ENCODE measurements at places on chromosomes 16 and 17.
A peak's percentile ranks its signal among the peaks of the same experiment; 100 is the strongest.

DNA sequence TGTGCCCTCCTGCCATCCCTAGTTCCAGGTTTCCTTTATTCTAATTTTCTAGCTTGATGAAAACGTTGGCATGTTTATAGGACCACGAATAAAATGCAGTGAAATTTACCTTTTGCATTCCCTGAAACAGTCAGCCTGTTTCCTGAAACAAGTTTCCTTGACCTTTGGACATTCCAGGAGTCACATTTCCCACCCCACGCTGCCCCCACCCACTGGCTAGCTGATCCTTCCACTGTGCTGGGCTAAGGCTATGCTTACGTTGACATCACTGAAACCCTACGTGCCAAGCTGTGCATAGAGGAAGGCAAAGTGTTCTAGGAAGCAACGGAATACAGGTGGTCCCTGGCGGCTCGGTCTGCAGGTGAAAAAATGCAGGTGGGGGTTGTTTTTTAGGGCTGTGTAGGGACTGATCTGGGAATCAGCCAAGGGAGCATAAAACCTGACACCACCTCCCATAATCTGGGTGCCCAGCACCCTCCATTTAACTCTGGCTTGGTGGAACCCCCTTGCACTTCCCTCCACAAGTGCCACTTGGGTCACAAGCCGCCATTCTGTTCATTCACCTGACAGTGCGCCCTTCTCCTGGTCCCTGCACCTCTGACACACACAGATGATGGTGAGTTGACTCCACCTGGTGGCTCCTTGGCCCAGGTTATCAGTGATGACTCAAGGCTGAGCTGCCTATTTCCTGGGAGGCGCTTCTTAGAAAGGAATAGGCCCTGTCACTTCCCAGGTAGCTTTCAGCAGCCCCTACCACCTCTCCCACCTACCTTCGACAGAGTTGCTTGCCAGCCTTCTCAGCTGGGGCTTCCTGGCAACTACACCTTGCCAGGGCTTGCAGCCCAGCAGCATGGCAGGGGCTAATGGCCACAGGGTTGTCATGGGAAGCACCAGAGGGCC lies 83.7 kb downstream of the N4BP1 start:
- no peak for DNase-seq

- no peak for DNase-seq
Observed at GRCh38 chr16:77724174-77724573, 1.9 kb downstream of the NUDT7 start.

DNA sequence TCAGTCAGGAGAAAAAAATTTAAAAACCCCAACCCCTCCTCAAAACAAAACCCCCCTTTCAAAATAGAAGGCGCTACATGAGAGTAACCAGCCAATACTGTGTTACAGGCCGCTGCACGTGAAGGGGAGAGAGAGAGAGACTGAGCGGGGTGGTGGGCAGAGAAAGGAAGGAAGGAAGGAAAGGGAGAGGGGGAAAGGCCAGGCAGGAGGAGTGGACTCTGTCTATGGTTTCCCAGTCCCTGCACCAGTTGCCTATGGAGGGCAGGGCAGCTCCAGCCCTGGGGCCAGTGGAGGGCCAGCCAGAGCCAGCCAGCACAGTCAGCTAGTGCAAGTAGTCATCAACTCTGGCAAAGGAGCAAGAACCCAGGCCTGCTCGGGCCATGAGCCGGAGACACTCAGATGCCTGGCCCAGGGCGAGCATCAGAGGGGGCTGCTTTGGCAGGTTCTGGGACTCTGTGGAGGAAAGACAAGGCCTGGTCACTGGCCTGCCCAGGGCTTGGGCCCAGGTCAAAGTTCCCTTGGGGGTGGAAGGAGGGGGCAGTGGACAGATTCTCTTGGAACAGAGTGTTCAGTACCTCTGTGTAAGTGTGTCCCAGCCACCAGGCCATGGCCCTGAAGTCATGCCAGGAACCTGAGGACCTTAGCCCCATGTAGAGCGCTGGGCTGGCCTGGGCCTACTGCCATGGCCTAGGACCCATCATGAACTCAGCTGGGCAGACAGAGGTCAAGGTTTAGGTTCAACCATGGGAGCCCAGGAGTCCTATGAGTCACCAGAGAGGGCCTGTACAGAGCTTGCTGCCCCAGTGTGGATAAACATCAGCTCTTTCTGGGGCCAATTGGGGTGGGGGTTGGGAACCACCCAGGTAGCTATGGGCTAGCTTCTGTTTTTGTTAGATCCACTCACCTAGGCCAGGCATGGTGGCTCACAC lies 7.3 kb upstream of the GFOD2 start:
- DNase-seq, result no peak

- DNase-seq, result no peak
Observed at GRCh38 chr16:56436258-56436657, 10.9 kb upstream of the AMFR start.

DNA sequence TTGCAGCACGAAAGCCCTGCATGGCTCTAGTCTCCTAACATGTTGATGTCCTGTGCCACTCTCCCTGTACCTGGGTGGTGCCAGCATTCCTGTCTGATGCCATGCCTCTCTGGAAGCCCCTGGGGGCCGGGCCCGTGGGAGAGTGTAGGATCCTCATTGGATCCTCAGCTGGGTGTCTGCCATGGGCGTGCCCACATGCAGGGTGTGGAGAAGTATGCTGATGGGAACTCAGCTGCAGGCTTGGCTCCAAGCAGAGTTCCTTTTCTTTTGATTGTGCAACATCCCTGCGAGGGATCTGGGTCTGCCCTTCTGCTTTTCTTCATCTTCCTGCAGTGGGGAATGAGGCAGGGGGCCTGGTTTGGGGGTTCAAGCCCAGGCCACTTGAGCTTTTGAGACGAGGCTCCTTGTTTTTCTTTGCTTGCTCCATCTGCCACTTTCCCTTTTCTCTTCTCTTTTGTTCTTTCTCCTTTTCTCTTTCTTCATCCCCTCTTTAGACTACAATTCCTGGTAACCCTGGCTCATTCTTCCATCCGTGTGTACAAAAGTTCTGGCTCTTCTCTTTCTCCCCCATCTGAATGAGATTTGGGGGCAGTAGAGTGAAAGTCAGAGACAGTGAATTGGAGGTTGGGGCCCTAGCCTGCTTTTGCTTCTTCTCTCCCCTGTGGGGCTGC lies 32.9 kb downstream of the KSR1 start:
- no peak for DNase-seq

DNA sequence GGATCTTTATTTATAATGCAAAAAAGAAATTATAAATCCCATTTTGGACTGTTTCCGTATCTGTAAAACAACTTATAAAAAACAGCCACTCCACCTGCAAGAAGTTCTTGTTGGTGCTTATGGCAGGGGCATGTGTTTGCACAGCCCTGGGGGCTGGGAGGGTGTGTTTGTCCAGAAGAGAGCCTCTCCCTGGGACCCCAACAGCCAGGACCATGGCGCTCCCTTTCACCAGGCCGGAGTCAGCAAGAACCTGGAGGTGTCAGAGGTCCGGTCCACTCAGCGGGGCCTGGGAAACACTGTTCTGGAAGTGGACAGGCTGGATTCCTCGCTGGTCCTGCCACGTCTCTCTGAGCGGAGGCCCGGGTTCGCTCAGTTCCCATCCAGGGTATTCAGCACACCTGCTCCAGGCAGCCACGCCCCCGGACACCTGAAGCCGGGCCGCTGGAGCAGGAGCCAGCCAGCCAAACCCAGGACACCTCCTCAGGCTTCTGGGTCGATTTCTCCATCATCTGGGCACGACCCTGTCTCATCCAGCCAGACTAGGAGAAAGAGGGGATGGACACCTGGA lies 18.9 kb upstream of the GINS2 start:
- no peak for DNase-seq

DNA sequence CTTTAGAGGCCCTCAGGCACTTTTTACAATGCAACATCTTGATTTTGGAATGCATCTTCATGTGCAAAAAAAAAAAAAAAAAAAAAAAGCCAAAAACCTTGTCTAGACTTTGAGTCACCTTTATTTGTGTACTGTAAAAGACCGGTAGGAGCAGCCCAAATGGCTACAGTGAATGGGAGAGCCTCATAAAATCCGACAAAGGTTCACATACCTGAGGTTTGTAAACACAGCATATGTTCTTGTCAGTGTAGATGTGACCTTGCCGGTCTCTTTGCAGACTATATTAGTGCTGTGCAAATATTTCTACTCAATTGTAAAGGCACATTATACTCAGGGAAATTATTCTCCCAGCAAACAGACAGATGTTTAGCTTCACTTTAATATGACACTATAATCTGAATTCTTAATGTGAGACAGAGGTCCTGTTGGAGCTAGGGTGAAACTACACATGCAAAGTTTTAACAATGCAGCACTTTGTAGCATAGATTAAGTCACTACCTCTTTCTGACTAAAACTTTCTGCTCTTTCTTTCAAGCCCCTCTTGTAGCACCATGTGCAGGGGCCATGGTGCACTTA lies 211.3 kb downstream of the CA10 start:
- no peak for DNase-seq

- DNase-seq, result peak; percentile 71
Observed at GRCh38 chr16:84726079-84726668, 26.4 kb downstream of the USP10 start.

Data from stimulated activated CD4-positive, alpha-beta T cell treated with anti-CD3 and anti-CD28 coated beads, Interleukin-1b, Interleukin-23, amount 100 ng/mL, for 24 hours (primary cell).